ENCODE measurements at places on chromosomes 11 and 22. TPM values are rescaled to one million over a fixed set of nuclear protein-coding genes. Genes with fewer than 3 reads are reported as not detected.

- peaks cover 4% of the 10 kb centered on the region for H3K4me1 ChIP-seq
- peaks cover 28% of the 10 kb centered on the region for H3K27me3 ChIP-seq
- H3K36me3 ChIP-seq, result no peaks in the 10 kb centered on the region
Measured at GRCh38 chr11:128521682-128522054, 65.7 kb downstream of the ETS1 start.

DNA sequence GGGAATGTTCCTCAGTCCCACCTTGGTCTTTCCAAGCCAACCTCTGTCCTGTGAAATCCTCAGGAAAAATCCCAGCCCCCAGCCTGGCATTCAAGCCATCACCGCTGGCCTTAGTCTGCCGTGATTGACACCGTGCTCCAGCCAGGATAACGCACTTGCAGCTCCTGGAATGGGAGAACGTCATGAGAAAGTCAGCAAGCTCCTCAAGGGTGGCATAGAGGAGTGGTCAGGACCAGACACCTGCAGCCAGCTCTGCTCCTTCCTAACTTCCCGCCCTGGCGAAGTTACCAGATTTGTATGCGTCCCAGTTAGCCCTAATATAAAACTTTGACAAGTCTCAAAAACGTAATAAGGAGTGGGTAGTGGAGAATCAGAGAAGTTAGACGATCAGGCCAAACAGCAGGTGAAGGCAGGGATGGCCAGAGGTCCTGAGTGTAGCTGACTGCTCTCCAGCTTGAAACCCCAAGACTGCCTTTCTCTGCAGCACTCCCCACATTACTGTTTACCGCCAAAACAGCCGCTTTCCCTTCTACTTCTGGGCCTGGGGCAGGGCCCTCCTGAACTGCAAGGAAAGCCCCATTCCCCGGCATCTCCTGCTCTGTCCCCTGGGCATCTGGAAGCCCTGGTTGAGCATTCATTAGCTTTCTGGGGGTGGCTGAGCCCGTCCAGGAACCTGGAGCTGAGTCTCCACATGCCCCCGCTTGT, 1.3 kb upstream of the DKK3 start:
- no peak overlapping the region for H3K27ac ChIP-seq
- H3K27me3 ChIP-seq, result peaks cover 13% of the 10 kb centered on the region
- H3K4me1 ChIP-seq, result no peaks in the 10 kb centered on the region
- no peak for DNase-seq

- peaks cover 8% of the 10 kb centered on the region for H3K27me3 ChIP-seq
- H3K36me3 ChIP-seq, result no peaks in the 10 kb centered on the region
- no peak within 1 kb of the TSS for H3K27ac ChIP-seq
Measured at GRCh38 chr22:22558972-22559603, at the start of gene PRAME. Gene PRAME, minus strand, starts transcription at chr22:22559265. Its CDS starts 2,433 bp downstream, at chr22:22556832.

- peaks cover 14% of the 10 kb centered on the region for H3K4me1 ChIP-seq
- no peaks in the 10 kb centered on the region for H3K27me3 ChIP-seq
- DNase-seq, result no peak
- H3K4me3 ChIP-seq, result no peak overlapping the region
- no peak overlapping the region for H3K27ac ChIP-seq
Measured at GRCh38 chr11:35180317-35181233, 41.6 kb downstream of the CD44 start.

GRCh38 chr22:40855071-40855978, 1.1 kb downstream of the ST13 start:
- peak overlapping the region; percentile 98 for H3K4me3 ChIP-seq
- no peak for DNase-seq
- peak overlapping the region; percentile 98 for H3K27ac ChIP-seq
- H3K4me1 ChIP-seq, result no peaks in the 10 kb centered on the region
- H3K36me3 ChIP-seq, result peaks cover 10% of the 10 kb centered on the region

DNA sequence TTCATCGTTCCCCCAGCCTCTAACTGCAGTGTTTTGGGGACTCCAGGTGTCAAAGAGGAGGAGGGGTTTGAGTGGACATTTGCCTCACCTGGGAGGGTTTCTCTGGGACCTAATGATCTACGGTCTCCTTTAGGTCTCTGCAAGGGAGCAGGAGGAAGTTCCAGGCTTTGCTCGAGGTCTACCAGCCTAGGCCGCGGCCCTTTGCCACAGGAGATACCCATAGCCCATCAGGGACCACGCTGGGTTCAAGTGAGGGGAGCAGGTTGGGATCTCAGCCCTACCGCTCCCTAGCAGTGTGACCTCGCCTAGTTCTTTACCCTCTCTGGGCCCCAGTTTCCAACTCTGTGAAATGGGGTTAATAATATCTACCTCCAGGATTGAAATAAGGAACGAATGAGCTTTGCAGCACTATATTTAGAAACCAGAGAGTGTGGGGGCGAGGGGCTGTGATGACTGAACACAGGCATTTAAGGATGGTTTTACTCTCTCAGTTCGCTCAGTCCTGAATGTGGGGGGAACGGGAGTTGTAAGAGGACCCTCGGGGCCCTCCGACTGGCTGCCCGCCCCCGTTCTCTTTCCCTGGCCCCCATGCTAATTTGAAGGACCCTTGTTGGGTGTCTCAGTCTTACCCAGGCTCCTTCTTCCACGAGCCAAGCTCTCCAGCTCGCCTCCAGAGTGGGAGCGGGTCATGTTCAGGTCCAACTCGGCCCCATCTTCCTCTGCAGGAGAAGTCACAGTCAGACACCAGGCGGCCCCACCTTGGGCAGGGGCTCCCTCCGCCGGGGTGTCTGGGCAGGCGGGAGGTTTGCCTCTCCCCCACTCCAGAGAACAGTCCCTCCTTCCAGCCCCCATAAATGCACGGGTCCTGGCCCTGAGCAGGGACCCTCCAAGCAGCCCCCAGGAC, 11.7 kb downstream of the PDGFB start:
- H3K27ac ChIP-seq, result no peak overlapping the region
- H3K27me3 ChIP-seq, result peaks cover 5% of the 10 kb centered on the region
- peaks cover 30% of the 10 kb centered on the region for H3K4me1 ChIP-seq
- DNase-seq, result no peak
- H3K36me3 ChIP-seq, result no peaks in the 10 kb centered on the region

GRCh38 chr11:8658321-8659057, 24.0 kb downstream of the TRIM66 start:
- no peaks in the 10 kb centered on the region for H3K27me3 ChIP-seq
- no peak for DNase-seq
- no peaks in the 10 kb centered on the region for H3K4me1 ChIP-seq
- H3K36me3 ChIP-seq, result no peaks in the 10 kb centered on the region

GRCh38 chr22:36471341-36471821, 10.1 kb downstream of the TXN2 start:
- H3K27me3 ChIP-seq, result no peaks in the 10 kb centered on the region
- peaks cover 6% of the 10 kb centered on the region for H3K36me3 ChIP-seq
- DNase-seq, result no peak

DNA sequence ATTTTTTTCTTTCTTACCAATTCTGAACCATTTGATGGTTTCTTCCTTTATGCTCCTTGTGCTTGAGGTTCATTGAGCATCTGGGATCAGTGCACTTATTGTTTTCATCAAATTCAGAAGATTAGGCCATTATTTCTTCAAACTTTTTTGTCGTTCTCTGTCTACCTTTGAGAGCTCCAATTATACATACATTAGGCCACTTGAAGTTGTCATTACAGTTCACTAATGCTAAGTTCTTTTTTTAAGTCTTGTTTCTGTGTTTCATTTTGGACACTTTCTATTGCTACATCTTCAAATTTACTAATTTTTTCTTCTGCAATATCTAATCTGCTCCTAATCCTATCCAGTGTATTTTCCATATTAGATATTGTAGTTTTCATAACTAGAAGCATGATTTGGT, 40.8 kb downstream of the CDPF1 start:
- no peaks in the 10 kb centered on the region for H3K36me3 ChIP-seq
- no peaks in the 10 kb centered on the region for H3K4me1 ChIP-seq
- no peak overlapping the region for H3K4me3 ChIP-seq
- no peak for DNase-seq
- no peaks in the 10 kb centered on the region for H3K27me3 ChIP-seq
- H3K27ac ChIP-seq, result no peak overlapping the region

GRCh38 chr11:46273511-46274205, 3.8 kb upstream of the CREB3L1 start:
- no peak overlapping the region for H3K27ac ChIP-seq
- H3K4me3 ChIP-seq, result no peak overlapping the region
- no peak for DNase-seq

GRCh38 chr22:31036671-31037550, 44.2 kb upstream of the SMTN start:
- H3K27me3 ChIP-seq, result no peaks in the 10 kb centered on the region
- H3K36me3 ChIP-seq, result no peaks in the 10 kb centered on the region
- DNase-seq, result no peak
- no peaks in the 10 kb centered on the region for H3K4me1 ChIP-seq

GRCh38 chr11:501001-501682, 5.9 kb downstream of the RNH1 start:
- H3K4me3 ChIP-seq, result no peak overlapping the region

DNA sequence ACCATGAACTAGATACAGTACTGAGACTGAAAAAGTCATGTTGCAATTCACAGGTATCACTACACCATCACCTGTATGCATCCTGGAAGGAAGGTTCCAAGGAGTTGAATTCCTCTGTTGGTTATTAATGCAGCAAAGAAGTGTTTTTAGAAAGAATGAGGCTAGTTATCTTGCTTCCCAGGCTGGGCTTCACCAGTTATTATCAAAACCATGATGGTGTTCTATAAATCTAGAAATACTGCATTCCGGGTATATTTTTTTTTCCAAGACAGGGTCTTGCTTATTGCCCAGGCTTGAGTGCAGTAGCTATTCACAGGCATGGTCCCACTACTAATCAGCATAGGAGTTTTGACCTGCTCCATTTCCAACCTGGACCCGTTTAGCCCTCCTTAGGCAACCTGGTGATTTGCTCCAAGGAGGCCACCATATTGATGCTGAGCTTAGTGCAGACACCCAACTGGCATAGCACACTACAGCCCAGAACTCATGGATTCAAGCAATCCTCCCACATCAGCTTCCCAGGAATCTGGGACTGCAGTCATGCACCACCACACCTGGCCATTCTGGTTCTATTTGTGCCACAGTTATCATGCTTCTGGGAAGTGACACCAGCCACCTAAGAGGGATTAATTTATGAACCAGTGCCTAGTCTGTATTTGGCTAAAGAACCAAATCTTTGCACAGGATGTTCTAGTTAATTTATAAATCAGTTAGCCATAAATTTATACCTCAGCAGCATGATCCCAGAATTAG, 1.6 kb upstream of the MPEG1 start:
- no peaks in the 10 kb centered on the region for H3K27me3 ChIP-seq
- H3K27ac ChIP-seq, result no peak overlapping the region
- H3K36me3 ChIP-seq, result no peaks in the 10 kb centered on the region
- DNase-seq, result no peak

DNA sequence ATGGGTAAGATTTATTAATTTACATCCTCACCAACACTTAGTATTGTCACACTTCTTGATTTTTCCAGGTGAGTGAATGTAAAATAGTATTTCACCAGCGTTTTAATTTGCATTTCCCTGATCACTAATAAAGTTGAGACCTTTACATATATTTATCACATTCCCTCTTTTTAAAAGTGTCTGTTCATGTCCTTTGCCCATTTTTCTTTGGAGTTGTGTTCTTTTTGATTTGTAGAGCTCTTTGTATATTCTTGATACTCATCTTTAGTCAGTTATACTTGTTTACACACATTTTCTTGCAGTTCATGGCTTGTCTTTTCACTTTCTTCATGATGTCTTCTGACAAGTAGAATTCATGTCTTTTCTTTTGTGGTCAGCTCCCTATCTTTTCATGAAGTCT, 2.2 kb upstream of the PLAAT5 start:
- H3K4me1 ChIP-seq, result peaks cover 8% of the 10 kb centered on the region
- no peaks in the 10 kb centered on the region for H3K27me3 ChIP-seq
- no peak for DNase-seq

DNA sequence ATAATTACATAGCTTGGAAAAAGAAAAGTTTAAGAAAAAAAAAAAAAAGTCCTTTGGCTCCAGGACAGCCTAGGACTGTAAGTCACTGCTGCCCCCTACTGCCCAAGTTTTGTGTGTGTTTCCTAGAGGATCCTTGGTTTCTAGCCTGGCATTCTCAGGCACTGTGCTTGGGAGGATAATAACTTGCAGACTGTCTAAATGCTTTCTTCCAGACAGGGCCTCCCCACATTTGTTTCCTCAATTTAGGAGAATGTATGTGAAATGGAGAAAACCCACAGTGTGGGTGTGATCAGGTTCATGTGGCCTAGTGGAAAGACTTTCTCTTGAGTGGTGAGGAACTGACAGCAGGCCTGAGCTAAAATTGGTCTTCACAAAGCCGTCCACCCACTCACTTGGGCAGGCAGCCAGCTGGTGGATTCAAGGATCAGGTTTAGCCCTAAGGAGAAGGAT, 191.0 kb downstream of the NAV2 start:
- H3K4me3 ChIP-seq, result no peak overlapping the region
- no peaks in the 10 kb centered on the region for H3K36me3 ChIP-seq
- no peaks in the 10 kb centered on the region for H3K4me1 ChIP-seq
- no peaks in the 10 kb centered on the region for H3K27me3 ChIP-seq
- peak; percentile 23 for DNase-seq
- H3K27ac ChIP-seq, result no peak overlapping the region

GRCh38 chr11:104529906-104530305, 366.0 kb upstream of the PDGFD start:
- H3K27ac ChIP-seq, result no peak overlapping the region
- H3K4me3 ChIP-seq, result no peak overlapping the region
- no peaks in the 10 kb centered on the region for H3K27me3 ChIP-seq
- no peaks in the 10 kb centered on the region for H3K36me3 ChIP-seq
- H3K4me1 ChIP-seq, result peaks cover 5% of the 10 kb centered on the region

DNA sequence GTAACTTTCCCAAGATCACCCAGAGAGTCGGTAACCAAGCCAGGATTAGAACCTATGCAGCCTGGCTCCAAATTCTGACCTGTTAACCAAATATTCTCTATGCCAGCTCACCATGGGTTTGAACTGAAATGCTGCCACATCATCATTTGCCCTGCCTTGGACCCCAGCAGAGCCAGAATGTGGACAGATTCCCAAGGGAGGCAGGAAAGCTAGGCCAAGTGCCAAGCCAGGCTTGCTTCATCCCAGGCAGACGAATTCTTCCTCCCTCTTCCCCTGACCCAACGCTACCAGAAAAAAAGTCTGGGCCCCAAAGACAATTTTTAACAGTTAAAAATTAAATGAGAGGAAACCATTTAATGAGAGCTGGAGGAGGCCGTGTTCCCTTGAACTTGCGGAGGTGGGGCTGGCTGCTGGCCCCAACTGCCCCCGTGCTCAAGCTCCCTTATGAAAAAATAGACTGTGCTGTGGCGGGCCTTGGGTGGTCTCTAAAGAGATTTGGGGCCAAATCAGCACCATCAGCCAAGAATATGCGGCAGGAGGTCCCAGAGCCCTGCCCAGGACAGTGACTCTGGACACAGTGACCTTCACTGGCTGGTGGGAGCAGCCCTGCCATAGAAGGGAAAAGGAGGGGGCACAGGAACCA, 184.1 kb upstream of the SYT13 start:
- no peaks in the 10 kb centered on the region for H3K27me3 ChIP-seq
- DNase-seq, result no peak
- no peak overlapping the region for H3K4me3 ChIP-seq
- no peak overlapping the region for H3K27ac ChIP-seq
- no peaks in the 10 kb centered on the region for H3K36me3 ChIP-seq

GRCh38 chr11:69221086-69221485, 65.4 kb downstream of the SMIM38 start:
- no peak overlapping the region for H3K4me3 ChIP-seq
- no peaks in the 10 kb centered on the region for H3K4me1 ChIP-seq
- no peaks in the 10 kb centered on the region for H3K36me3 ChIP-seq
- no peaks in the 10 kb centered on the region for H3K27me3 ChIP-seq
- no peak overlapping the region for H3K27ac ChIP-seq

The GGTLC2 gene
- not detected for total RNA-seq

The ST13 gene
- total RNA-seq, result 305 TPM

The MUC5AC gene
- not detected for total RNA-seq

The RAG2 gene
- total RNA-seq, result not detected

The CNGA4 gene
- total RNA-seq, result not detected

Data from H1 (cell line).